ENCODE measurements at places on chromosomes 3 and 15.

GRCh38 chr3:24315971-24316370 lies 178.7 kb downstream of the THRB start:
- DNase-seq: no peak

GRCh38 chr3:31546162-31546561 lies 13.4 kb downstream of the STT3B start:
- no peak for DNase-seq

- DNase-seq: no peak
These were observed 24.4 kb upstream of the RAP2B start for GRCh38 chr3:153137626-153138025.

DNA sequence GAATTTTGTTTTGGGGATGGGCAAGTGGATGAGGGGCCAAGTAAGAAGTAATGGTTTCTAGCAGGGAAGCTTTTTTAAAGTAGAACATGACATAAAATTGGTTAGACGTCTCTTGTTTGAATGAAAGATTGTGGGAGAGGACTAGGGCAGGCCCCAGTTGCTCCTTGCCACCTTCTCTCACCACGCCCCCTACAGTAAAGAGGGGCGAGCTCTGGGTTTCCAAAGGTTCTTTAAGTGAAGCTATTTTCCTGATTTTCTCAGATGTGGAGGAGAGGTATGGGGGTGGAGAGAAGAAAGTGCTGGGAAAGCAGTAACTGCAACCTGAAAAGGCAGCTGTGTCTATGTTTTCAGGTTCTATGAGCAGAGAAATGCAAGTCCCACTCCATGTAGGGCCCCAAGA lies 32.6 kb upstream of the SKIL start:
- DNase-seq: no peak

- no peak for DNase-seq
These were observed 63.6 kb downstream of the OSBPL10 start for GRCh38 chr3:31917303-31918005.

GRCh38 chr3:128217702-128218547 lies 64.6 kb downstream of the EEFSEC start:
- DNase-seq: no peak

- no peak for DNase-seq
These were observed 314.7 kb downstream of the RORA start for GRCh38 chr15:60914360-60914759.

DNA sequence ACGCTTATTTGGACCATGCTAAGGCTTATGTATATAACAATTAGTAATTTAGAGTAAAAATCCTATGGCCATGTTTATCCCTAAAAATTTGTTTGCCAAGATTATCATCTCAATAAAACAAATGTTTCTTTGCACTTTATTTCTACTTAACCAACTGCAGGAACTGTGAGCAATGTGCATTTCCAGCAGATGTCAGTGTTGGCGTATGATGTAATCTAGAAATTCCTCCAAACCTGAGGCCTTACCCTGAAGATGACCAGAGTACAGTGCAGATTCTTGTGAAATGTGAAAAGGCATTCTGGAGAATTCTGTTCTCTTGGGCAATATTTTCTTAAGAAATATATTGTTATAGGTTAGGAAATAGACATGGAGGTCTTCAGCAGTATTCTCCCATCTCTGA lies 205.9 kb downstream of the MBNL1 start:
- DNase-seq: no peak

- DNase-seq: no peak
These were observed 17.7 kb downstream of the CTNNB1 start for GRCh38 chr3:41216993-41217392.

DNA sequence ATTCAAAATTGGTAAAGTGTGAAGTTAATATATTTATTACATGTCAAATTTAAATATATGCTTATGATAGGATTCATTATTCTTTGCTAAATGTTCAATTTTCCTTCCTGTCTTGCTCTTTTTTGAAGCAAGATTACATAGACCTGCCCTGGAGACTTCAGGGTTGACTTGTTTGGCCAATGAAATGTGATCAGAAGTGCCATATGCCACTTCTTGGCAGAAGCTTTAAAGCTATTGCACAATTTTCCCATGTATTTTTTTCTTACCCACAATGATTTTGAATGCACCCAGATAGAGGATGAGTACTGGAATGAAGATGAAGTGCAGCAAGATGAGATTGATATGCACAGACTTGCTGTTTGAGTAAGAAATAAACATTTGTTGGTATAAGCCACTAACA lies 406.3 kb upstream of the BCHE start:
- no peak for DNase-seq

GRCh38 chr3:81974751-81975150 lies 213.3 kb upstream of the GBE1 start:
- DNase-seq: no peak

DNA sequence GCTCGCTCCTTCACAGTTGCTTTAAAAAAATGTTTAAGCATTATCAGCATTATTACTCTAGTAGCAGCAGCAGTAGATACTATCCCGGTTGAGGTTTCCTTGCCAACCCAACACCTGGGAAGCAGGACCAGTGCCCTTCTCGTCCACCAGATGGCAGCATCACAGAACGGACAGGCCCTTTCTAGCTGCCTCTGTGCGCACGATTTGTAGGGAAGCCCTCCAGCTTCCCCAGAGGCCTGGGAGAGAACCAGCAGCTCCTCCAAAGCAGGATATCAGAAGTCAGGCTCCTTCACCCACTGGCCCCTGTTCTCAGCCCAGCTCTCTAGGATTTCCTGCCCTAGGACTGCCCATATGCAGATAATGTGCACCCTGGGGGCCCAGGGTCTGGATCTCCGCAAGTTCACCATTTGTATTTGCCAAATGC lies 16.8 kb upstream of the ESYT3 start:
- DNase-seq: peak; percentile 19
